Fibroblast of skin of abdomen (primary cell): ENCODE measurements at places on chromosomes 12 and 14.

GRCh38 chr12:81518638-81519037 lies 240.5 kb downstream of the PPFIA2 start:
- no peak for DNase-seq

- DNase-seq, result no peak
Observed at GRCh38 chr14:72387726-72388125, 455.5 kb downstream of the RGS6 start.

DNA sequence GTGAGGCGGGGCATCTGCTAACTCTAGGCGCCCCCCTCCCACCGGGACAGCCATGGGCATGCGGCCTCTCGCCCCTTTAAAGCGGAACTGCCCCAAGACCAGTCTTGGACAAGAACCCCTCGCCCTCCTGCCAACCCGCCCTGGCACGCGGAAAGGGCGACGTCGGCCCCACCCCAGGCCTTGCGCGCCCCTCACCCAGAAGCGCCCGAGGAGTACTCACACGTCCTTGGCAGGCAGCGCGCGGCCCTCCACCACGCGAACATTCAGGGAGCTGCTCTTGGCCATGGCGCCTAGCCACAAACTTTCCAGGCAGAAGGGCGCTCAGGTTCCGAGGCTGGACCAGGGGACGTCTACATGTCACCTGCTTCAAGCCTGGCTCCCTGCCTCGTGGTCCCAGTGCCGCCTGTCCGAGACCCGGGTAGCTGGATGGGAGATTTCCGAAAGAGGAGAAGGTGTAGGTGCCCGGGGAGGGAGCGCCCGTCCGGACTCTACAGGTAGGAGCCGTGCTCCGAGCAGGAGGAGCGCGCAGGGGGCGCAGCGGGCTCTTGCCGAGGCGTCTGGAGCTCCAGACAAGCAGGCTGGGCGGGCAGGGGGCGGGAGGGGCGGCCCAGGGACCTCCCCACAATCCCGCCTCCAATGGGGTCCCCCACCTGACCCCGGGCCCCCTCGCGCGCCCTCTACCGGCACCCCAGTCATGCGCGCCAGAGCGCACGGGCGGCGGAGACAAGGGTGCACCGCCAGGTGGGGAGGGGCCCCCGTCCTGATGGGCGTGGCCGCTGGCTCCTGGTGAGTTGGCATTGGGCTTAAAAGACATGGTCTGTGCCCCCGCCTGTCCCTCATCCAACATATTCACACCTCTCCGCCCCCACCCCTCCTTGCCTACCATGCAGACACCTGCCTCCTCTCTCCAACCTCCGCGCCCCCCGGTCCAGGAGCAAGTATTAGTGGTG lies at the start of gene RASAL1:
RASAL1 (minus strand) TSS at position 584 of the 950 bp plus-strand sequence; CDS start at position 285, 299 bp downstream.
- DNase-seq, result no peak

DNA sequence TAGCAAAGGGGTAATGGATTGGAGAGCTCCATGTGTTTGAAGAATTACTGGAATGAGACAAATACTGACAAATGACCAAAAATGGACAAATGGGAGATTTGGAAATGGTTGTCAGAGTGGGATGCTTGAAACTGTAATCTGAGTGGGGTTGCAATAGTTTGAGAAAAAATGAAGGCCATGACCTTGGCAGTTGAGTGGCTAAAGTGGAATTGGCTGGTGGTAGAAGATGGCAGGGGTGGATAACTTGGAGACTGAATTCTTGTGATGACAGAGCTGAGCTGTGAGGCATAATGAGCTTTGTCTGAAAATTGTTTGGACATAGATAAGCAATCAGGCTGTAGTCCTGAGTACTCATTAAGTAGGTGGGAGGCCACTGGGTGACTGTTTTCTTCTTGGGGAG lies 222.5 kb upstream of the PRICKLE1 start:
- DNase-seq, result no peak

- peak; percentile 94 for DNase-seq
Observed at GRCh38 chr12:111841750-111842555, at the start of gene MAPKAPK5. TSS of gene MAPKAPK5 (plus strand) at chr12:111842228. CDS start at chr12:111842734, 506 bp downstream.

DNA sequence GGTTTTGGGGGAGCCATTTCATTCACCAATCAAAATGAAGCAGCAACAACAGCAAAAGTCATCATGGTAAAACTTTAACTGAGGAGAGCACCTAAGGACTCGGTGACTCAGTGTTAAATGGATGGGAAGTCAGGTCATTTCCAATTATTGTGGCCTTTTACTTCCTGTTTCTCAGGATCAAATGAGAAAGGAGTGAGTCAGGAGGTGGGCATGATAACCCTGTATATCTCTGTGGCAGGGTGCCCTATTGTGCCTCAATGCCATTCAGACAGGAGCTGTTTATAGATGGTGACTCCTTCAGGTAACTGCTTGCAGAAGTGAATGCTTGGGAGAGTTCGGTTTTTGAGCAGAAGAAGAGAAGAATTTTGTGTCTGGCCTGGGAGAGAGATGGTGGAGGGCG lies 135.5 kb upstream of the CPM start:
- DNase-seq, result peak; percentile 41

DNA sequence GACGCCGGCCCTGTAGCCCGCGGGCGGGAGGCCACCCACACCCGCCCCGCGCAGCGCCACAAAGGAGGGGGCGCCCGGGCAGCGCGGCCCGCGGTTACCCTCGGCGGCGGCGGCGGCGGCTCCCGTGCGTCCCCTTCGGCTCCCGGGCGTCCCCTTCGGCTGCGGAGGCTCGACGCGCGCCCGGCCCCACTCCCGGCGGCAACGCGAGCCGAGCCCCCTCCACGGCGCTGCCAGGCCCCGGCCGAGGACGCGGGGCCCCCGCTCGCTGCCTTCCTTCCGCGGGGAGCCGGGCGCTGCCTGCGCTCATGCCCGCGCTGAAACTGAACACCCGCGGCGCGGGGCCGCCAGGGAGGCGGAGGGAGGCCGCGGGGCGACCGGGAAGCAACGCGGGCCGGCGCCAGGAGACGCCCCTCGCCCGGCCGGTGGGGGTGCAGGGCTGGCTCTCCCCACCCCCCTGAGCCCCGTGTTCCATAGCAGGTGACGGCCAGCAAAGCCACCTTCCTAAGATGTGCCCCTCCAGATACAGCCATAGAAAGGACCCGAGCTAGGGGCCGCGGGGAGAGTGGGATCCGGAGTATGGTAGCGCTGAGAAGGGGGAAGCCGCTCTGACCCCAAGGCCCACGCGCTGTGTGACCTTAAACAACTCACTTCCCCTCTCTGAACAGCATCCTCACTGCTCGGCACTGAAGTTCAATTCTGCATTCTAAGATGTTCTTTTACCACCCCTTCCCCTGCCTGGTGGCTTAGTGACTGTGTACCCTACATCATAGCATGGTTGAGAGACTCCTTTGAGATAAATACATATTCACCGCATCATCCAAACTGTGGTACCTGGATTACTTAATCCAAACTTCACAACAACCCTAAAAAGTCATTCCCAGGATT lies 42.8 kb downstream of the KDM2B start:
- DNase-seq, result no peak

- no peak for DNase-seq
Observed at GRCh38 chr14:34496007-34496678, 34.1 kb upstream of the SPTSSA start.

DNA sequence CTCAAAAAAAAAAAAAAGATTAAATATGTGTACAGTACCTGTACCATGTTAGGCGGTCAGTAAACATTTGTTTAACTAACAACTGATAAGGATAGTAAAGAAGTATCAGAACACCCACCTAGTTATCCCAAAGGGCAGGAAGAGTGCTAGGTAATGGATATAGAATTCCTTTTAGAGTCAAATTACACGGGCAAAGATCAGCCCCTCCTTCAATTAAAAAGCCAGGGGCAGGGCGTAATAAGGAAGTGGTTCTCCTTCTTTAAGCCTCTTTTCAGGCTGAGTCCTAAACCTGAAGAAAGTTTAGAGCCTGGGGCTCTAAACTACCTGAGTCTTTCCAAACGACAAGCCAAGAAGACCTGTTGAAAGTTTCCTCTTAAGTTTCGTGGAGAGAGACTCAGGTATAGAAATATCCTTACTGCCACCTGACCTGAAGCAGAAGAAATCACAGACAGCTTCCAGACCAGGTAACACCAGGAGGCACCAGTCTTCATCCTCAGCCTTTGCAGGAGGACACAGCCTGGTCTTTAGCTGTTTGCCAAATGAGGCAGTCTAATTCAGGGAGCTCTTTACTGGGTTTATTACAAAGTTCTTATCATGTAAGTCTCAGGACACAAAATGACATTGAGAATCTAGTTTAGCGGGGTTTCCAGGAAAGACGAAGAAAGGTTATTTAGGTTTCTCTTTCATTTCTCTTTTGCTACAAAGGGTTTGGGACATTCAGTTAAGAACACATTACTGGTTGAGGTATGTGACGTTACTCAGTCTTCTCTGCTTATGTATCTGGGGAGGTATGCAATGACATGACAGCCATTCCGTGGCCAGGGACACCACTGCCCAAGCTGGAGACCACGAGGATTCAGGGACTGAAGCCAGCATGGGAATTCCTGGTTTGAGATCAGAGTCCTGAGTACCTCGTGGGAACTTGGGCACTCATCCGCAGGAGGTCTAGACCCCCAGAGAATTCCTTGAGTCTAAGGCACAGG lies at the start of gene BCL2L14:
BCL2L14 (plus strand) TSS at position 266 of the 983 bp plus-strand sequence. CDS start 8,367 bp downstream, outside the sequence.
- DNase-seq, result peak; percentile 13

DNA sequence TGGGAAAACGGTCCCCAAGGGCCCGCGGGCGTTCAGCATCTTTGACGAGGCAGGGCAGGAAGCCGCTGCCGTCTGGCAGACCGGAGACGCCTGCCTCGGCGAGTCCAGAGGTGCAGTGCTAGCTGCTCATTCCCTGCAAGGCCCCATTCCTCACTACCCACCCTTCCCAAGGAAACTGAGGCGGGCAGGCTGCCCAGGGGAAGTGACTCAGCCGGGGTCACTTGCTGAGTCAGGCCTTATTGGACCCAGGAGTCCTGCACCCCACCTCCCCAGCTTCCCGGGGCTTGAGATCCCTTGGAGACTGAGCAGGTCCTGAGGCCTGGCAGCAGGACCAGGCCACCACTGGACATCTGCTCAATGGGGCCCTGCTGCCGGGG lies 3.7 kb downstream of the SH2B3 start:
- DNase-seq, result no peak

DNA sequence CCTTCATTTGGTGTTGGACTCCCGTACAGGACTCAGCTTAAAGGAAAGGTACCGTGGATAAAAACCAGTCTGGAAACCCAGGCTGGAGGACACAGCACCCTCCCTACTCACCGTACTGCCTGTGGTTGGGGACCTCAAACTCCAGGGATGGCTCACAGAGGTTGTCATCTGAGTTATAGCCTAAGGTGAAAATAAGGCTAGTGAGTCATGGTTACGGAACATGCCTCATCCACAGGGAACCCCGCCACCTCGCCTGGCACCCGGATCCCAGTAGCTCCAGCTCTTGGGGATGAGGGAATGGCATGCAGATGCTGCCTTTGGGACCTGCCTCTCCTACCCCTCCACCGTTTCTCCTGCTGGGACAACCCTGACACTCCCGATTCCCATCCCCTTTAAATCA lies 36.8 kb upstream of the GPR68 start:
- peak; percentile 23 for DNase-seq

DNA sequence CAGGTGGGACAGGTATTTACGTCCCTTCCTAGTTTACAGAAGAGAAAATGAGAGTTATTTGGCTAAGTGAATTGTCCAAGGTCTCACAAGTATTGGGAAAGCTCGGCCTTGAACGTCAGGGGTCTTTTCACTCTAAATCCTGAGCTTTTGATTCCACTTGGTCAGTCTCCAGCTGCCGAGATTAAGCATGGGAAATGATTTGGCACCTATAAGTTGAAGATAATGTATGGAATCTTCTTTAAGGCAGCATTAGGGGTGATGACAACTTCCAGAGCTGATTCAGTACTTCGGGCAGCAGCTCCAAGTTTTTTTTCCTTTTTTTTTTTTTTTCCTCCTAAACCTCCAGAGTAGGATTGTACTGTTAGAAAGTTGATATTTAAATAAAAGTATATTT lies 722 bp downstream of the FAM234B start:
- peak; percentile 16 for DNase-seq

DNA sequence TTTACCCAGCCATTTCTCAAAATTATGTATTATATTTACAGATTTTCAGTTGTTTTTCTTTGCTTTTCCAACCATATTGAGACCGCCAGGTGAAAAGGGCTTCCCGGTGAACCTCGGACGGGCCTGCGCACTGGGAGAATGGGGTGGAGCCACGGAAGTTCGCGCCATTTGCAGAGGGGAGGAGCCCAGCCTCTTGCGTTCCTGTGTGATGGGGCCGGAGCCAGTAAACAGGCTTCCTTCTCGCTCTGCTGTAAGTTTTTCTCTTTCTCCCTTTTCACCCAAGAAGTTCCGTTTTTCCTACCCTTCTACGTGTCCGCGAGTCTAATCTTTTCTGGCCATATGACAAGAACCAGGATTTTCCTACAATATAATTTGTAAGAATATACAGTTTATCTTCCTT lies 1108.8 kb upstream of the SEL1L start:
- no peak for DNase-seq

DNA sequence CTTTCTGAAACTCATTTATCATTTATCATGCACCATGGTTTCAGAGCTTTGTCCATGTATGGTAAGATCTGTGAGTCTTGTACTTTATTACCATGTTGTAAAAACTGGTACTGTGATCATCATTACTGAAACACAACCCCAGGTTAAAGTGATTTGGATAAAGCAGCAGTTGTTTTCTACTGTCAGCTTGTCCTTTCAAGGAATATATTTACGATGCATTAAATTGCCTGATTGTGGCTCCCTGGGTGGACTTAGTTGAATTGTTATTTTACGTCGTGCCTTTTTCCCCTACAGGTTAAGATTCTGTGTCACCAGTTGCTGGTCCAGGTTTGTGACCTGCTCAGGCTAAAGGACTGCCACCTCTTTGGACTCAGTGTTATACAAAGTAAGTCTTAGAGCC lies 46.1 kb downstream of the FRMD6 start:
- DNase-seq, result no peak

DNA sequence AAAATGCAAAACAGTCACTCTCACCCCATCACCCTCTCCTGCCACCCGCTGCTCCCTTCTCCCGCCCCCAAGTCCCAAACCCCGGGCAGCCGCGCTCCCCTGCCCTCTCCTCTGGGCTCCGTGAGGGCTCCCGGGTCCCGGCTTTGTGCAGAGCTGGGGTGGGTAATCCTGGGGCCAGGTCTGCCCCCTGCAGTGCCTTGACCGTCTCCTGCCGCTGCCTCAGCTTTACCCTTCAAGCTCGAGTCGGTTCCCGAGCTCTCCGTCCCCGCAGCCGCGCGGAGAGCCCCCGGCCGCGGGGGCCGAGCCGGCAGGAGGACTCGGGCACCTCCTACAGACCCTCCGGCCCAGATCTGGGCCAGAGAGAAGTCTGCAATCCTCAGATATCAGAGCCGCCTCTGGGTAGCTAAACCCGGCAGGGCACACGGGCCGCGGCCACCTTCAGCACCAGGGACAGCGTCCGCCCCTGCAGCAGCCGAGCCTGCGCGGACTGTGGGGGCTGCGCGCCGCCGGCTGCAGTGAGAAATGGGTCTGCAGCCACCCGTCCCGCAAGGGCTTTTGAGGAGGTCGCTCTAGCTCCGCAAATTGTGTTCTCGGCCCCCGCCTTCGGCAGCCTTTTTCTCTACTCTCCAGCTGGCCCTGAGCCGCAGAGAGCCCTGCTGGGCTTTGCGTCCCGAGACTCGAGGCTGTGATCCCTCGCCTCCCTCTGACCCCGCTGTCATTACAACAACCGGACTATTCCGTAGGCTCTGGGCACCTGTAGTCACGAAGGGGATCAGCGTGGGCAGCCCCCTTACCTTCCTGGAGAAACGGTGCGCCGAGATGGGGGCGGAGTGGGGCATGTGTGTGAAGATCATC lies 1.2 kb downstream of the PRMT8 start:
- peak; percentile 54 for DNase-seq

GRCh38 chr14:94388384-94389103 lies at the start of gene SERPINA1:
TSS of gene SERPINA1 (minus strand) at chr14:94388602. CDS start at chr14:94383237, 5,365 bp downstream.
- DNase-seq, result no peak
